Smooth muscle cell of the brain vasculature (primary cell): ENCODE measurements at places on chromosomes 7 and 10.

- DNase-seq = no peak
These were observed 19.0 kb downstream of the ACTA2 start for GRCh38 chr10:88933564-88933963.

DNA sequence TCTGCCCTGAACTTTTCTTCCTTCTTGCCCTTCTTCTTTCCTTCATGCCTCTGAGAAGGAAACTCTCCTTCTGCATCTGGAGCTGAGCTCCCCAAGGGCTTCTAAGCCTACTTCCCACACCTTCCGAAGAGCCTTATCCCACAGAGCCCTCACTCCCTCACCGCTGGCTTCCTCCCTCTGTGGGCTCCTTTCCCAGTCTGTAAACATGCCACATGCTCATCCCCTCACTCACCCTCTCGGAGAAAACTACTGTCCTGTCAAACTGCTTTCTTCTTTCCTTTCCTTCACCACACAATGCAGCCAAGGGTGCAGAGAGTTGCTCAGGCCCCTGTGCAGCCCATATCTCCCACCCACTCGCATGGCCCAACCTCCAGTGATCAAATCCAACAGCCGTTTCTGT, 18.1 kb downstream of the ANKRD16 start:
- DNase-seq = no peak

DNA sequence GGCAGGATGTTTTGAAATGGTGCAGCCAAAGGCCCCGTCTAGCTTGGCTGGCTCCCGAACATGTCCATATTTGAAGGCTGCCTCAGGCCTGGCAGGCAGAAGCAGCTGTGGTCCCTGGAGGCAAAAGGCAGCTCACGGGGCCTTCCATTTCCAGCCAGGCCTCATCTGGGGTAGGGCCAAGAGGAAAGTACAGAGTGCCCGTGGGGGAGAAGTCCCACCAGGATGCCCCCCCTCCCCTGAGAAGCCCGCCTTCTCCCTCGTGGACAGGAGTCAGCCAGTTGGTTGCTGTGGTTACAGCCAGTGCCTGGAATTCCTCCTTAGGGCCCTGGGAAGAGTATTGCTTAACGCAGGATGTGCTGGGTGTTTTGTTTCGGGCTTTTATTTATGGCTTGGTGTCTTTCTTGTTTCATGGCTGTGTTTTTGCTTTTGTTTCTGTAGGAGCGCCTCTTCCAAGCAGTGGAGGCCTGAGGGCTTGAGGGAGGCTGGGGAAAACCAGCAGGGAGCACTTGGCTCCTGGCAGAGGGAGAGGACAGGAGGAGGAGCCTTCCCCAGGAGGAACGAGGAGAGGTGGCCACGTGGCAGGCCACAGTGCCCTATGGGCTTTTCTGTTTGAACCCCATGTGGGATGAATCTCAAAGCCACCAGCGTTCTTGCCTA, 45.4 kb downstream of the CHST3 start:
- peak; percentile 84 for DNase-seq

DNA sequence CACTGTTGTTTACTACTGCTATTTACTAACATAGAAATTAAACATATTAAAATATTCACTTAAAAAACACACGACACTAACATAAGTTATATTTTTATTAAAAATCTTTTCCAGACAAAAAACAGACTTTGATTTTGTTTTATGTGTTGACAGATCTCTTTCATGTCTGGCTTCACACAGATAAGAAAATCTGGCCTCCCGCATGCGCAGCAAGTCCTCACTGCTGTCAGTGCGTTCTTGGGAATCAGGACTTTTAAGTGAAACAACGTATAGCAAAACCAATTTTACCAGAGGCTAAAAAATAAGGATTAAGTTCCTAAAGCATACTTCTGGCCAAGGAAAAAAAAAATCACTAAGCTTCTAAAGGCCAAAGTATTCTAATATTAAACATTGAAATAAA, 1.2 kb upstream of the IDI1 start:
- no peak for DNase-seq

GRCh38 chr7:134502463-134503371, 24.6 kb upstream of the AKR1B10 start:
- no peak for DNase-seq

DNA sequence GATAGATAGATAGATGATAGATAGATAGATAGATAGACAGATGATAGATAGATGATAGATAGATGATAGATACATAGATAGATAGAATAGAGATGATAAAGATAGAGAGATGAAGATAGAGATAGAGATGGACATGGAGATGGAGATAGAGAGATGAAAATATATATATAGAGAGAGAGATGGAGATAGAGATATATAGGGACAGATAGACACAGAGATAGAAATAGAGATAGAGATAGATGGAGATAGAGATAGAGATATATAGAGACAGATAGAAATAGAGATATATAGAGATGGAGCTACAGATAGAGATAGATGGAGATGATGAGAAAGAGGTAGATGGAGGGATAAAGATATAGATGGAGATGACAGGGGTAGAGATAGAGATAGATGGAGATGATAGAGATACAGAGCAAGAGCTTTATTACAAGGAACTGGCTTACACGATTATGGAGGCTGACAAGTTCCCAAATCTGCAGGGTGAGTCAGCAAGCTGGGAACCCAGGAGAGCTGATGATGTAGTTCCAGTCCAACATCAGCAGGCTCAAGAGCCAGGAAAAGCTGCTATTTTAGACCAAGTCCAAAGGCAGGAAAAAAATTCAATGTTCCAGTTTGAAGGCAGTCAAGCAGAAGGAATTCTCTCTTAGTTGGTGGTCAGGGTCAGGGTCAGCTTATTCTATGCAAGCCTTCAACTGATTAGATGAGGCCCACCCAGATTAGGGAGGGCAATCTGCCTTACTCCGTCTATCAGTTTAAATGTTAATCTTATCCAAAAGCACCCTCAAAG, 37.1 kb downstream of the CAV1 start:
- no peak for DNase-seq

GRCh38 chr7:43769281-43769680, 10.8 kb downstream of the BLVRA start:
- no peak for DNase-seq
